ENCODE measurements at places on chromosomes 6 and 20.

- no peak for DNase-seq
Measured at GRCh38 chr20:9460518-9460917, 53.9 kb upstream of the LAMP5 start.

DNA sequence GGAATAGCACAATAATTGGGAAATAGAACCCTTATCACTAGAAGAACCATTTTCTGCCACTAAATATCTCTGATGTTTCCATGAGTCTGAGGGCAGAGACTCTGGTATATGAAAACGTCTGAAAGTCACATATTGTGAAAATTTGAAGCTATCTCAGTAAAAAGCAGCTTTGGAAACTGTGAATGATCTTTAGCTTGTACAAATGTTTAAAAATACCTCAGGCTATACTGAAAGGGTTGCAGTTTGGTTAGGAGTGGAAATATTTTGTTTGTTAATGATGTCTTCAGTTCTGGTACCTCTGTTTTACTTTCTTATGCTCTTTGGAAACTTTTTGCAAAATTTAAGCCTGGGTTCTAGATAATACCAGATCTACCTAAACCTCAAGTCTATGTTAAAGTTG, 135.0 kb downstream of the SLC16A10 start:
- DNase-seq, result no peak

DNA sequence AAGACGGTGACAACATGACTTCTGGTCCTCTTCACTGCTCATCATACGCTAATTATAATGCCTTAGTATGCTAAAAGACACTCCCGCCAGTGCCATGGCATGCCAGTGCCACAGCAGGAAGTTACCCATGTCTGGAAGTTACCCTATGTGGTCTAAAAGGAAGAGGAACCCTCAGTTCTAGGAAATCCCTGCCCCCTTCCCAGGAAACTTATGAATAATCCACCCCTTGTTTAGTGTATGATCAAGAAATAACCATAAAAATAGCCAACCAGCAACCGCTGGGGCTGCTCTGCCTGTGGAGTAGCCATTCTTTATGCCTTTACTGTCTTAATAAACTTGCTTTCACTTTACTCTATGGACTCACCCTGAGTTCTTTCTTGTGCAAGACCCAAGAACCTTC, 15.8 kb upstream of the SERPINB9 start:
- no peak for DNase-seq

GRCh38 chr6:31350196-31351032, 6.6 kb downstream of the HLA-B start:
- no peak for DNase-seq

GRCh38 chr20:31543966-31544598, 29.8 kb downstream of the HM13 start:
- no peak for DNase-seq

DNA sequence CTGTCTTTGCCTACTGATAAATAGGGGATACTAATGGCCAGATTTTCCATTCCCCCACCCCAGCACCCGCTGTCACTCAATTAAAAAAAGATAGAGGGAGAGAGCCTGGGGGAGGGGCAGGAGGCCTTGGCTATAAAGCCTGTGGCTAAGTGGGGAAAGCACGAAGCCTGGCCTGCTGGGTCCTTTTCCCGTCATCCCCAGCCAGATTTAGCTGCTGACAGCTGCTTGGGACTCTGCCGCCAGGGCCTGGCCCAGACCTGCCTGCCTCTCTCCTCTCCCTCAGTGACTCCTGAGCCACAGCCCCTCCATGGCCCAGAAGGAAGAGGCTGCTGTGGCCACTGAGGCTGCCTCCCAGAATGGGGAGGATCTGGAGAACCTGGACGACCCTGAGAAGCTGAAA, at the start of gene APOBEC2:
Gene APOBEC2, plus strand, starts transcription at position 162 of the 400 bp plus-strand sequence. Its CDS starts 146 bp downstream, at position 308.
- DNase-seq, result no peak

- no peak for DNase-seq
Measured at GRCh38 chr20:20955892-20956291, 150.3 kb downstream of the LINC00237 start.

DNA sequence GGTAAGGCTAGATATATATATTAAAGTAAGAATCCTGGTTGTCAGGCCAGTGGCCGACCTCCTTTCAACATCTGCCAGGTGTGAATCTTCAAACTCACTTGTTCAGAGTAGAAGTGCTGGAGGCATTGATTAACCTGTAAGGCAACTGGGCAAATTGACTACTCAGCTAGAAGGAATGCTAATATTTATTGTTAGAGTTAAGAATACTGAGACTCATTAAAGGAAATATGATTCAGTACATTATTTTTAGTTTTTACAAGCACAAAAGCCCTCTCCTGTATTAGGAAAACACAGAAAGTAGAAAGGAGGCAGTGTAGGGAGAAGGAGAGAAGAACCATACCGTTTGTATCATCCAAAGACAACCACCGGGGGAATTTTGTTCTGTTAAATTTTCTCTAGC, 53.5 kb downstream of the RIPOR2 start:
- no peak for DNase-seq

DNA sequence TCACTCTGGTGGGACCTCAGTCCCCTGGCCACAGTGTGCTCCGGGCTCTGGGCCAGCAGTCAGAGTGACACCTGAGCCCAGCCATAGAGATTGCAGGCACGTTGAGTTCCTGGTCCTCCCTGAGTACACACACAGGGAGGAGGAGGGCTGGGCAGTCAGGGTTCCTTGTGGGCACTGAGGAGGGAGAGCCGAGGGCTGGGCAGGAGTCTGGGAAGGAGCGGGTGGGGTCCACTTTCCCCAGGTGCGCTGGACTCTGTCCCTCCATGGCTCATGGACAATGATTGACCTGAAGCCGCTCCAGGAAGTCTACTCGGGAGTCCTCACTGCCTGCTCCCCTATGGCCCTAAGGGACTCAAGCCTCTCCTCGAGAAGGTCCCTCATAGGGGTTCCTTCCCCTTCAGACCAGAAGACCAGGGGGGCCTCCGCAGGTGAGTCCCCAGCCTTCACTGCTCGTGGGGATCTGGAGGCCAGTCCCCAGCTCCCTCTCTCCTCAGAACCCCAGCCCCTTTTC, 1.1 kb downstream of the SLC44A4 start:
- DNase-seq, result no peak

GRCh38 chr6:140319209-140319608, 944.8 kb upstream of the CITED2 start:
- no peak for DNase-seq

- no peak for DNase-seq
Measured at GRCh38 chr6:39425346-39426072, 103.0 kb upstream of the KCNK16 start.

- no peak for DNase-seq
Measured at GRCh38 chr20:47054506-47054905, 159.9 kb downstream of the EYA2 start.

DNA sequence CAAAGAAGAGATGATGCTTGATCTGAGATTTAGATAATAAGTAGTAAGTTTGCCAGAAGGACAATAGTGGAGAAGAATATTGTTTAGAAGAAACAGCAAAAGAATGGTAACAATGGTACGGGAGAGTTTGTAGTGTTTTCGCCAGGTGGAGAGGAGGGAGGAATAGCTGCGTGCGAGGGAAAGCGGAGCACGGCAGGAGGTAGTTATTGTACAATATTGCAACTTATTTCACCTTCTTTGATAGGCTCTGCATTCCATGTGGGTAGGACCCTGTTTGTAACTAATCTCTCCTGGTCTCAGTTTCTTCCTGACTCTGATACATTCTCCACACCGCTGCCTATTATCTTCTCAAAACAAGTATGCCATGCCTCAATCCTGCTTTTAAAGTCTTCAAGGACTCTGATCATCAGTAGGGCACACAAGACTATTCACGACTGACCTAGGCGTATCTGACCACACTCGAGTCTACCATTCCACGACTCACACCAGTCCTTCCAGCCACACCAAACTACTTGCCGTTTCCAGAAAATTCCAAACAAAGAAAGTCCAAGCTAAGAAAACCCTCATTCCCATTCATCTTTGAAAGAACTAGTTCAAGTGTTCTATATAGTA, 1.1 kb downstream of the PPIL4 start:
- DNase-seq, result no peak

DNA sequence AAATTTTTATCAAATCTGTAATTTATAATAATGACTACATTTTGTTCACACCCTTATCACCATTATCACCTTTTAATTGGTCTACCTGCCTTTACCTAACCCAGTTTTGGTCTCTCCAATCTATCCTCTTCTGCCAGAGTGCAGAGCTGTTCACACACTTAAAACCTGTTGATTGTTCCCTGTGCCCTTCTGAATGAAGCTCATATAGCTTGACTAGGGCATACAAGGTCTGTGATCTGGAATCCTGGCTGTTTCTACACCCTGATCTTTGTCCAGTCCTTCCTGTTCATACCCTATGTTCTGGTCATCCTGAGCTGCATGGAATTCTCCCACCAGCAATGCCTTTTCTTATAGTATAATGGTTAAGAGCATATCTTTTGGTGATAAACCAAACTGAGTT, 28.9 kb upstream of the SUMO4 start:
- no peak for DNase-seq

DNA sequence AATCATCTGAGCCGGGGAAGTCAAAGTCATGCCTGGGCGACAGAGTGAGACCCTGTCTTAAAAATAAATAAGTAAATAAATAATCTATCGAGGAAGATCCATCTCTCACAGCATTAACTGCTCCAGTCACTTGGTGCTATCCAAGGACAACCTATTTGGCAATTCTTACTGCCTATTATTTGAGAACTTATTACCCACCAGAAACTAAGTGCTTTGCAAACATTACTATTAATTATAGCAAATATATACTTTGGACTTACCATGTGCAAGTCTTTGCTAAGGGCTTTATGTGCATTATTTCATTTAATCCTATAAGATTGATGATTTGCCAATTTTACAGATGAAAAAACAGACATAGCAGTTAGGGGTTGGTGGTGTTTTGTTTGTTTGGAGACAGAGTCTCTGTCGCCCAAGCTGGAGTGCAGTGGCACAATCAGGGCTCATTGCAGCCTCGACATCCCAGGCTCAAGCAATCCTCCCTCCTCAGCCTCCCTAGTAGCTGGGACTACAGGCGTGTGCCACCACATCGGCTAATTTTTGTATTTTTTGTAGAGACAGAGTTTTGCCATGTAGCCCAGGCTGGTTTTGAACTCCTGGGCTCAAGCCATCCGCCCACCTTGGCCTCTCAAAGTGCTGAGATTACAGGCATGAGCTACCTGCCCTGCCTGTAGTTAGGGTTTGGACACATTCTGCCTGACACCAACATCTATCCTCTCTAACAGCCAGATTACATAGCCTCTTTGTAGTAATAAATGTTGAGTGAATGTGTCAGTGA, 933 bp upstream of the APOM start:
- DNase-seq, result no peak

DNA sequence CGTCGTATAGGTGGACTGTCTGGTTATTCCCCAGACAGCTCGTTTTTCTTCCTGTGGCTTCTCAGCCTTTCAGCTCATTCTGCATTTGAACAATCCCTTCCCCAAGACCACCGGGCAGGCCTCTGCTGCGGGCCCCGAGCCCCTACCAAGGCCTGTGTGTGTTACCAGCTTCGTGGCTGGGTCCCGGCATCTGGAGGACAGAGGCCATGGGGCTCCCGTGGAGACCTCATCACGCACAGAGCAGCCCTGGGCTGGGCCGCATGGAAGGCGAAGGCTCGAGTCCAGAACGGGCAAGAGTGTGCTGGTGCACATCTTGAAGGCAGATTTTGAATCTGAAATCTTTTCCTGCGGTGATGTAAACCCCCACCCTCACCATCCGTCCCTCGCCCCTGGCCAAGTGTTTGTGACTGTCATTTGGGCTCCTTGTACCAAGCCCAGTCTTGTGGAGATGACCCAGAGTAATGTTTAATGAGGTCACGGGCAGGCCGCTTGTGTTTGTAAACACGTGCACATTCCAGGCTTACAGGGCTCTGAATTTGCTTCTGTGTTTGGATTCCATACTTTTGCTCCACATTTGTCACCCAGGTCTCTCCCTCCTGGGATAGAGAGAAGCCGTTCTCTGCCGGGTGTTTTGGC, 119.6 kb downstream of the CDH4 start:
- no peak for DNase-seq

DNA sequence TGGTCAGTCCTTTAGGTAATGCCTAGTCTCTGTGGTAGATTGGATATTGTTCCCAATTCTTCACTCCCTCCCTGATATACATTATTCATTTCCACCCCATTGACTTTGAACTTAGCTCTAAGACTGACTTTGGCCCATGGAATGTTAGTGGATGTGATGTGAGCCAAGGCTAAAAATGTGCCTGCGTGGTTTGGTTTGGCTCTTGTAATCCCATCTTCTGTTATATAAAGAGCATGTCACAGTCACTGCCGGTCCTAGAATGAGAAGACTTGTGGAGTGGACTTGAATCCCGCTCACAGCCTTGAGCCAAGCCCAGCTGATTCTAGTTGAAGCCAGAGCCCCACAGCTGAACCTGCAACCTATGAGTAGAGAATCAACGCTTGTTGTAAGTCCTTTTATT, 23.6 kb upstream of the DNAAF9 start:
- DNase-seq, result no peak

DNA sequence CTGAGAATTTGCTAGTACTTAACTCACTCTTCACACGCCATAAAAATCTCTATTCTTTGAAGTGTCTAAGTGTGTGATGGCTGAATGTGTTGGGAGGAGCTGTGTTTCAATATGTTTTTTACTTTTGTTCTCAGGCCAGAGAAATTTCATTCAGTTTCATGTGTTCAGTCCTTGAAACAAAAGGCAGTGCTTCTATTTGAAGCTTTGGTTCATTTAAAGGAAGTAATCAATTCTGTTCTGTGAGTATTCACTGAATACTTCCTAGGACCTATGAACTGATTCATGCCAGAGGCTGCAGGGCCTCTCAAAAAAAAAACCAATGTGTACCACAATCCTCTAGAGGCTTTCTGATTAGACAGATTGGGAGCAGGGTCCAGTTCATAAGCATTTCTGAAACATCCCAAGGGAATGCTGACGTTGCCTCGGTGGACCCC, 12.4 kb upstream of the F13A1 start:
- no peak for DNase-seq

- no peak for DNase-seq
Measured at GRCh38 chr6:33076406-33076934, 680 bp downstream of the HLA-DPB1 start.

DNA sequence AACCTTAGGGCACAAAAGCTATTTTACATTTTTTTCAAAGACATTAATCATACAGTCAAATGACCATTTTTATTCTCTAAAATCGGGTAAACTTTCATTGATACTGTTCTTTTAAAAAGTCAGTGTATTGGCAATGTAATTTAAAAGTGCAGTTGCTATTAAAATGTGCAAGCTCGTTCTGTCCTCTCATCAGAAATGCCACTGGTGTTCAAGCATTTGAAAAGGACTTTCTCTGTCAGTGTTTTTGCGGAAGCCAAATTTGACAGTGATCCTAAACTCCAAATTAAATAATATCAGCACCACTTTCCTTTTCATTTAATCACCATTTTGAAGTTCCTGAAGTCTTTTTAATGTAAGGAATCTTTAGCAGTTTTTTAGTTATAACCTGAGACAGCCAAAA, 69.6 kb downstream of the AFG1L start:
- no peak for DNase-seq

DNA sequence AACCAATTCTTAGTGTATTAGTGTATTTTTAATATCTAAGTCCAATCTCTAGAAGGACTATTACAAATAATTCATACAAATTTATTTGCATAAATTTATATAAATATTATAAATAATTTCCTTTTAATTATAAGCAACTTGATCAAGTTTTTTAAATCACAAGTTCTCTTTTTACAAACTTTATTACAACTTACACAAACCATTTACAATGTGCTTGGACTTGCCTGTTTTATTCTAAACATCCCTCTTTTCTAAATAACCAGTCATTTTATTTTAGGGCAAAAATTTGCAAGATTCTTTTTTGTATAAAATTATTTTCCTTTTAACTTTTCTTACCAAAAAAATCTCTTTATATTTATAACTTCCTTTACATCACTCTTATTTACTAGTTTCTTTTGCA, 83.5 kb upstream of the SYNCRIP start:
- DNase-seq, result no peak

- no peak for DNase-seq
Measured at GRCh38 chr20:42686057-42686456, 503.6 kb downstream of the PTPRT start.

Data from NCI-H2081 treated with DMSO at 0.1 percent for 48 hours (cell line).